ENCODE measurements at places on chromosomes 6 and 20. TPM values are rescaled to one million over a fixed set of nuclear protein-coding genes. Genes with fewer than 3 reads are reported as not detected.

HLA-DMB gene
- 14.0 TPM for total RNA-seq

SYS1 gene
- 26.5 TPM for total RNA-seq

DNA sequence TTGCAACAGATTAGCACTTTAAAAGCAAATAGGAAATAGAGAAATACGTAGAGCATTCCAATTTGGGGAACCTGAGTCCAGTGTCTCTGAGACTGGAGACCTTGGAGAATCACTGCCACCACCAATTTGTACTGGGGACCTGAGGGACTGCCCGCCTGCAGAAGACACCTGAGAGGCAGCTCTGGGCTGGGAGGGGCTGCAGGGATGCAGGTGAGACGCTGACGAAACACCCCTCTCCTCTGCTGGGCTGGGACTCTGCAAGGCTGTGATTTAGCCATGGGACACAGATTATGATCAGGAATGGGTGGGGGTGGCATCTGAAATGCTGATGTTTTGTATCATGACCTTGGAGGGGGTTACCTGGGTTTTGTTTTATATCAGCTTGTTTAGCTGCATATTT, 7.0 kb upstream of the APMAP start:
- no peak for DNase-seq

CPNE5 gene
- 76.0 TPM for total RNA-seq

DNA sequence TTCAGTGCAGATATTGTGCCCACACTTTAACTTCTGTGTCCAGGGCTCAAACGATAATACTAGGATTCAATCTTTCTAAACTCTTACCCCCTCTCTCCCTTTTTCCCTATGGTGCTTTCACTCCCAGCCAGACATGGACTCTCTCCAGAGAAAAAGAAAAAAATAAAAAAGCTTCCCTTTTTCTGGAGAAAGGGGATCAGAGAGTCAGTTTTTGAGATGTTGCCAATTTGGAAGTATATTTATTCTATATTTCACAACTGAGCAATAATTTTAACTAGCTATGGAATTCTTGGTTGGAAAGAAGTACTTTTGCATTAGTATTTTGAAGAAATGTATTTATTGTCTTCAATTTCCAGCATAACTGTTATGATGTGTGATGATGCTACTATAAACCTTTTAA, 72.2 kb upstream of the ZFP64 start:
- DNase-seq: no peak

DNA sequence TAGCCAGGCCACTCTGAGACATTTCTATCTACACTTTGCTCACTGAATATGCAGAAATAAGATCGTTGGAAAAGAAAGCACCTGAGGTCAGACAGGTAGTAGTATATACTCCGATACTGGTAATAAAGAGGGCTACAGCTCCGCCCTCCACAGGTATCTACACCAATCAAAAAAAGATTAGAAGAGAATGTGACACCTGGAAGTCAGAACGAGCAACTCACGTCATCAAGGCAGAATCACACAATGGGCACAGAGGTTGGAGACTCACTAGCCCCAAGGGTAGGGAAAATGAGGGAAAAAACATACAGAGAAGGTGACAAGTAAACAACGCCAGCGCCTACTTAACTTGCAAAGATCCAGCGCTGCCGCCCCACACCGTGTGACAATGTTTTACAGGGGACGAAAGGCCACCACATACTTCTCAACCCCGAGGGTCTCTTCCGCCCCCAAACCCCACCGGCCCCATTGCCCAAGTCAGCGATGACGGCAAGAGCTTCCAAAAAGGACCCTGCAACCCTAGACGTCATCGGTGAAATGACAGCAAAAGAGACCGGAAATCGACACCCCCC, 653 bp downstream of the LMBRD1 start:
- no peak for DNase-seq

- no peak for DNase-seq
These were observed 55.6 kb downstream of the SENP6 start for GRCh38 chr6:75657327-75657726.

SAMD3 gene
- not detected for total RNA-seq

SLC35D3 gene
- not detected for total RNA-seq

DNA sequence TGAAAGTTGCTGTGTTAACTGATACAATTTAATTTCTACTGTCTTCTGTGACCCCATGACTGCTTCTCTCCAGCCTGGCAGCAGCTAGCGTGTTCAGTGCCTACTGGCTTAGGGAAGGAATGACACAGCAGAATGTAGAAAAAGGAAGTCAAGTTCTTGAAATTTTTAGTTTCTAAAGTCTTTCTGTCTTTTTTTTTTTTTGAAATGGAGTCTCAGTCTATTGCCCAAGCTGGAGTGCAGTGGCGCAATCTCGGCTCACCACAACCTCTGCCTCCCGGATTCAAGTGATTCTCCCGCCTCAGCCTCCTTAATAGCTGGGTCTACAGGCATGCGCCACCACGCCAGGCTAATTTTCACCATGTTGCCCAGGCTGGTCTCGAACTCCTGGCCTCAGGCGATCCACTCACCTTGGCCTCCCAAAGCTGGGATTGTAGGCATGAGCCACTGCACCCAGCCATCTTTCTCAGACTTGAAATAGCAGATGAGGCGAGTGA, 39.3 kb downstream of the PCNA start:
- DNase-seq: peak; percentile 78

RAET1G gene
- total RNA-seq: not detected

- no peak for DNase-seq
These were observed 195.4 kb downstream of the CDC5L start for GRCh38 chr6:44582930-44583329.

GRCh38 chr6:50198245-50198644, 148.5 kb upstream of the DEFB112 start:
- no peak for DNase-seq

Measured in right cardiac atrium (tissue), 5 donors.